ENCODE measurements at places on chromosomes 5 and 9.

GRCh38 chr9:98771209-98771874 lies 25.0 kb downstream of the ANKS6 start:
- no peak for DNase-seq

DNA sequence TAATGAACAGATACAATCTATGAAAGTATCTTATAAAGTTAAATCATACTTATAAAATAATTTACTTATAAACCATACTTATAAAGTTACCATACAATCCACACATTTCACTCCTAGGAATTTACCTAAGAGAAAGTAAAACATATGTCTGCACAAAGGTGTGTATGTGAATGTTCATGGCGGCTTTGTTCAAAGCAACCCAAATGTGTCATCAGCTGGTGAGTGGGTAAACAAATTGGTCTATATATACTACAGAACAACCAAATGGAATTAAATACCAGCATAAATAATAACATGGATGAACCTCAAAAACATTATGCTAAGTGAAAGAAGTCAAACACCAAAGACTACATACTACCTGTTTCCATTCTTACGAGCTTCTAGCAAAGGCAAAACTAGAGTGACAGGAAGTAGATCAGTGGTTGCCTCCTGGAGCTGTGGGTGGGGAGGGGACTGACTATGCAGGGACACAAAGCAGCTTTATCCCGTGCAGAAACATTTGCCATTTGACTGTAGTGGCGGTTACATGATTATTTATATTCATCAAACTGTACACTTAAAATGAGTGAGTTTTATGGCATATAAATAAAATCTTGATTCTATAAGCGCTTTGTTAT lies 10.6 kb downstream of the TRAF1 start:
- DNase-seq = no peak

DNA sequence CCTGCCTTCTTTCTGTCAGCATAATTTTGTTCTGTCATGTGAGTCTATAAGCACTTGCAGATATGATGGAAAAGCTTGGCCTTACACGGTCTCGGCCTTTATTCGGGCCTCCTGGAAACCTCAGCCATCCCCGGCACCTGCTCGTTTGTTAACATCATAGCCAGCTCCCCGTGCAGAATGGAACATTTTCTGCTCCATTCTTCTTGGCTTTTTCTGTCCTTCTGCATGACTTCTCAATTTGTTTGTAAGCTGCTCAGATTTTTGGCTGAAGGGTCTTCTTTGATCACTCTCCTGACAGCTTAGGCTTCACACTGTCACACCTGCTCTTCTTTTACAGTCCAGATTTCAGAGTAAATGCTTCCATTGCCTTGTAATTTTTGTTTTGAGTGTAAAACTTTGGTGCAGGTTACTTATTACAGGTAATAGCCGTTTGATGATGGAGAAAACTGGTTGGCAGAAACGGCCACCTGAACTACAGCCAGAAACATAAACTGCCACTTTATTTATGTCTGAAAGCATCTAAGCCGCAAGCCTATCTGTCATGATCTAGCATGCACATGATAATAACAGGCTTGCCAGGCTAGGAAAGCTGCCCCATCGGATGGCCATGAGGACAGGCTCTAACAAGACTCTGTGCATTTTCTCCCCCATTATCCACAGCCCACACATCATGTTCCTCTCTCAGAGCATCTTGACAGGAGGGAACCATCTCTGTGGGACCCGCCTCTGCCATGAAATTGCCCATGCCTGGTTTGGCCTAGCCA lies 197.0 kb downstream of the AOPEP start:
- DNase-seq = no peak

DNA sequence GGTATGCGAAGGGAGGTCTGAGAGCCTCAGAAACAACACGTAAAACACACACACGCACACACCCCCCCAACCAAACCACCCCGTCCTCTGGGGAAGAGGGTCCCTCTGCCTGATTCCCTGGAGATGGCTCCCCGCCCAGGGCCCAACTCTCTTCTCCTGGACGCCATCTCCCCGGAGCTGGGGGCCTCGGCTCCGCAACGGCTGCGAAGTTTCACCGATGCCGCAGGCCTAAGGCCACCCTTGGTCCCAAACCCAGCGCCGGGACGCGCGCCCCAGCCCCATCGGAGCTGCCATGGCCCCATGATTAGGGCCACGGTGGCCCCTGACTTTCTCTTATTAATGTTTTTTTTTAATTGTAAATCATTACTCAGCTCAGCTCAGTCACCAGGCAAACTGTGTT lies 181.4 kb upstream of the TBCA start:
- no peak for DNase-seq

DNA sequence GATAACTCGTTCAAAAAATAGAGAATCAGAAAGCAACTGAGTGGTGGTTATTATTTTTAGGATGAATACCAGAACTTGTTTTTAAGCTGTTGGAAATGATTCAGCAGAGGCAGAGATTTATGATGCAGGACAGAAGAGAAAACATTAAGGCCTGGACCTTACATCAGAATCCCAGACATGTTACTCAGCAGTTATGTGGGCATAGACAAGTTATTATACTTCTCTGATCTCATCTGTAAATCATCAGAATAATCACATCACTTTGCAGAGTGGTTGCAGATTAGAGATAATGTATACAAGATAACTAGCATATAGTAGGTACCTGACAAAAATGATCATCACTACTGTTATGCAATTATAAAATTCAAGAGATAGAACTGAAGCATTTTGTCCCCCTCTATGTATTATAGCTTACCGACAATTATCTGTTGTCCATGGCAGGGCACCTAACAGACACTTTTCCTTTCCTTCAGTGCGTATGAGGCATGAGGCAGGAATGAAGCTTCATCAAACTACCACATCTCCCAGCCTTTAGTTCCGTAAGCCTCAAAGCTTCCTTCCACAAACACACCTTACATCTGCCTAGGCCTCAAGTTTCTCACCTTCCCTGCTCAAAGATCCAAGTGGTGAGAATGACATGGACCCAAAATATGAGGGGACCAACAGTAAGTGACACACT lies 165.9 kb downstream of the DENND1A start:
- no peak for DNase-seq

DNA sequence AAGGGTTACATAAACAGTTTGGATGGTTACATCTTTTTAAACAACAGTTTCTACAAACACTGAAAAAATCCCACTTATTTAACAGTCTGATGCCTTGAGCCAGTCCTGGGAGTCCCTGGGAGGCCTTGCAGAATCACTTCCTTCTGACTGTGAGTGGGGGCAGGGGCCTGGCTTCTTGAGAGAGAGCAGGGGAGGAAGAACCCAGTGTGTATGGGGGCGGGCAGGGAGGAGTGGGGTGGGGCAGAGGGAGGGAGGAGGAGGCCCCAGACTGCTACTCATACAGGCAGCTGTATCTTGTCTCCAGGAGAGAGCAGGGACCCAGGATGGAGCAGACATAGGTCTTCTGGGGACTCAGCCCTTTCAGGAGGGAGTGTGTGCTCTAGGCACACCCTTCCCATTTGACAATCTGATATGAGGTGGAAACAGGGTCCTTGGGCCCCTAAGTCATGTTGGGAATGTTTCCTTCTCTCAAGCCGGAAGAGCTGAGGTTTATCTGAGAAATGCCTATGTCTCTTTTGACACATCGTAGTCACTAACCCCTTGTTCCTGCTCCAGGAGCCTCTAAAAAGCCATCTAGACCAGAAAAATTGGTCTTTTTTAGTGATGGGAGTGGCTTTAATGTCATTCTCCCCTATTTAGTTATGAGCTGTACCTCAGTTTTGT lies 52.8 kb downstream of the IRF1 start:
- peak; percentile 87 for DNase-seq

DNA sequence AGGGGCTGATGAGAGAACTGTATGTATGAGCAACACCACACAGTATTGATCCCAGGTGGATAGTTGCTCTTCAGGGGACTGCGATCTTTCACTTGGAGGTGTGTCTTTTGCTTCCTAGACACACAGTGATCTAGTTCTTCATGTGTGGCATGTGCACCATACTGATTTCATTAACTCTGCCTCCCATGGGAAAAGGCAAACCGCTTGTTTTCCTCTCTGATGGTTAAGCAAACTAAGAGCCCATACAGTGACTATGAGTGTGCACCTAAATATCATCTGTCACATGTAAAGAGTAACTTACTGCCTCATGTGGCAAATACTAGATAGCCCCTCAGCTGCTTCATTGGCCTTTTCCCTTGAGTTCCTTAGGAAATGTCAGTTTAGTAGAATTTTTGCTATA lies 147.3 kb downstream of the TLE4 start:
- DNase-seq = no peak

- no peak for DNase-seq
Observed at GRCh38 chr5:107184066-107184465, 486.7 kb downstream of the EFNA5 start.

DNA sequence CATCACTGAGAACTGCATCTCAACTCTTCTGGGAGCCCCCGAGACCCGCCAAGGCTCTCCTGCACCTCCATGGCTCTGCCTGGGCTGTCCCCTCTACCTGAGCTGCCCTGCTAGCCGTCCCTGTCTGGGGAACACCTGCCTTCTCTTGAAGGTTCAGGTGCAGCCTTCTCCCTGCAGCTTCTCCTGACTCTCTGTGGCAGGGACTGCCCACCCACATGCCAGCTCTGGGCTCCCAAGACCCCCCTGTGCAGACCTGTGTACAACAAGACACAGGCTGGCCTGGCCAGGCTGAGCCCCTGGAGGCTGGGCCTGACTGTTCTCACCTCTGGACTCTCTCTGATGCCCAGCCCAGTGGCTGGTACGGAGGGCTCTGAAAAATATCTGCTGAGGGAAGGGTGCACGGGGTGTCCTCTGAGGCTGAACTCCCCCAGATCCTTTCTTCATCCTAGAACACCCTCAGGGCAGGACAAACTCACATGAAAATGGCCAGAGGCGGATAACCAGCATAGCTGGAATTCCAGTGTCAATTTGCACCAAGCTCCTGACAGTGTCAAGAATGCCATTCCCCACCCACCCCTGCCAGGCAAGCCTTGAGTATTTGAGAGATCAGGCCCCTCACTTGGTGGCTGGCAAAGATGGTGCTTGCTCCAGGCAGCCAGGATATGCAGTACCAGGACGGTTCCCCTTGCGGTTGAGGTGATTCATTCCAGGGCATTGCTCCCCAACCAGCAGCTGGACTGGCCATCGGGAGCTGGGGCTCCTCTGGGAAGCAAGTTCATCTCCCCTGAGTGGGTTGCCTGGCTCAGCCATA lies 40.9 kb upstream of the SLC25A51 start:
- DNase-seq = no peak

DNA sequence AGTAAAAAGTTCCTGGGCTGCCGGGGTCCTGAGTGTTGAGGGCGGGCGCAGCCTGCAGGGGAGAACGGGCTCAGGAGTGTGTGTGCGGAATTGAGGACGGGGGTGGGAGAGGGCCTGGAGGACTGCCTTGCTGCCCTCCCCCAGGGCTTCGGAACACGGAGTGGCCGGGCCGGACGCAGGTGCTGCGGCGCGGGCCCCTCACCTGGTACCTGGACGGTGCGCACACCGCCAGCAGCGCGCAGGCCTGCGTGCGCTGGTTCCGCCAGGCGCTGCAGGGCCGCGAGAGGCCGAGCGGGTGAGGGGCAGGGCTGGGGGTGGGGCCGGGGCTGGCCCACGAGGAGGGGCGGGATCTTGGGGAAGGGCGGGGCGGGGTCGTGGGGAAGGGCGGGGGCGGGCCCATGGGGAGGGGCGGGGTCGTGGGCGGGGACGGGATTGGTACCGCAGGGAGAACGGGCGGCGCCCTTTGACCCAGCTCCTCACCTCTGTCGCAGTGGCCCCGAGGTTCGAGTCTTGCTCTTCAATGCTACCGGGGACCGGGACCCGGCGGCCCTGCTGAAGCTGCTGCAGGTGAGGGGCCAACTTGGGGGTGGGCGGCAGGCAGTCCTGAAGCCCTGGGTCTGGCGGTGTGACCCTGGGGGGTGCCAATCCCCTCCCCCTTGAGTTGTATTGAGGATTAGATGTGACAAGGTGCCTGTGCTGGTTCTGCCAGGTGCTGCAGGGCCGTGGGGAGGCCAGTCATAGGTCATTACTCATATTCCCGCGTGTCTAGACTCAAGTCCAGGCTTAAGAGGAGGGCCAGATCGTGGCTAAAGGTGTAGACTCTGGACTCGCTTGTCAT lies 7.1 kb downstream of the FPGS start:
- DNase-seq = no peak

DNA sequence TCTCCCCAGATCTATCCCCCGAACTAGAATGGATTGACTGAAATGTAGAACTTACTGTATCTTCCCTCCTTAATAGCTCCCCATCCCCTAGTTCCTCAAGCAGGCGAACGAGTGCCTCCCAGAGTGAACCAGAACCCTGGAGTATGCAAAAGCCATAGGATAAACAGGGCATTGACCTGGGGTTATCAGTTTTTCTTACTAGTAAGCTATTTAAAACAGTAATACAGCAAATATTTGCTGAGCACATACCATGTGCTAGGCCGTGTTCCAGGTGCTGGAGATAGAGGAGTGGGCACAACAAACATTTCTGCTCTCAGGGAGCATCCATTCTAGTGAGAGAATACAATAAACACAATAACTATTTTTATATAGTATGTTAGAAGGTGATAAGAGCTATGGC lies 1.8 kb downstream of the SKP2 start:
- no peak for DNase-seq

DNA sequence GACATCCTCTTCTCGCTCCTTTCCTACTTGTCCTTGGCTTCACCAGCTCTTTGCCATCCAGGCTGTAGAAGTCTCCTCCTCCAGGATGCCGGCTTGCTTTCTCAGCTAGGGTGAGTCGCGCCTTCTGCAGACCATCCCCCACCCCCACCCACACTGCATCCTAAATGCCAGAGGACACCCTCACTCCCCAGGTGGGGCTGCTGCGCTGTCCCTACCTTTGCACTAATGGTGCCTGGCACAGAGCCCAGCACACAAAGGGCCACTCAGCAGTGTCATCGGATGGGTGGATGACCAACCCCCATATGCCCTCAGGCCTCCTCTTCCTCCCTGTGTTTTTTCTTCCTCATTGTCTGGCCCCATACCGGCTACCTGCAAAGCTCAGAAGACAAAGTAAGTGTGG lies 14.8 kb downstream of the IL9 start:
- DNase-seq = no peak

GRCh38 chr5:6581559-6582426 lies 51.1 kb downstream of the NSUN2 start:
- no peak for DNase-seq

DNA sequence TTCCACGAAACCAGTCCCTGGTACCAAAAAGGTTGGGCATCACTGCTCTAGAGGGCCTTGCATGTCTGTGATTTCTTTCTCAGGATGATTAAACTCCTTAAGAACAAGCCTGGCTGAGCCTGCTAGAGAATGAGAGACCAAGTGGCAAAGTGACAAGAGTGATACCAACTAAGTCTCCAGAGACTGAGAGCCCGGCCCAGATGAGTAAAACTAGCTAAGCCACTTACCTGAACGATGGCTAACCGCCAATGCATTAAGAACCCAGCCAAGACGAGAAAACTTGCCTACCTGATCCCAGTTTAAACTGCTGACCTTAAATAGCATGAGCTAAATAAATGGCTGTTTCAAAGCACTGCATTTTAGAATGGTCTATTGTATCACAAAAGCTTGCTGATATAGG lies 5.6 kb upstream of the CCDC152 start:
- DNase-seq = no peak

GRCh38 chr5:158066076-158066475 lies 207.1 kb upstream of the CLINT1 start:
- no peak for DNase-seq

- DNase-seq = no peak
Observed at GRCh38 chr9:129321286-129322021, 143.4 kb upstream of the IER5L start.

- DNase-seq = no peak
Observed at GRCh38 chr5:150670275-150670947, 9.4 kb downstream of the MYOZ3 start.

All from SIG-M5 (cell line).